Sciatic nerve (tissue), 2 donors: ENCODE measurements at places on chromosomes 7 and 10.

DNA sequence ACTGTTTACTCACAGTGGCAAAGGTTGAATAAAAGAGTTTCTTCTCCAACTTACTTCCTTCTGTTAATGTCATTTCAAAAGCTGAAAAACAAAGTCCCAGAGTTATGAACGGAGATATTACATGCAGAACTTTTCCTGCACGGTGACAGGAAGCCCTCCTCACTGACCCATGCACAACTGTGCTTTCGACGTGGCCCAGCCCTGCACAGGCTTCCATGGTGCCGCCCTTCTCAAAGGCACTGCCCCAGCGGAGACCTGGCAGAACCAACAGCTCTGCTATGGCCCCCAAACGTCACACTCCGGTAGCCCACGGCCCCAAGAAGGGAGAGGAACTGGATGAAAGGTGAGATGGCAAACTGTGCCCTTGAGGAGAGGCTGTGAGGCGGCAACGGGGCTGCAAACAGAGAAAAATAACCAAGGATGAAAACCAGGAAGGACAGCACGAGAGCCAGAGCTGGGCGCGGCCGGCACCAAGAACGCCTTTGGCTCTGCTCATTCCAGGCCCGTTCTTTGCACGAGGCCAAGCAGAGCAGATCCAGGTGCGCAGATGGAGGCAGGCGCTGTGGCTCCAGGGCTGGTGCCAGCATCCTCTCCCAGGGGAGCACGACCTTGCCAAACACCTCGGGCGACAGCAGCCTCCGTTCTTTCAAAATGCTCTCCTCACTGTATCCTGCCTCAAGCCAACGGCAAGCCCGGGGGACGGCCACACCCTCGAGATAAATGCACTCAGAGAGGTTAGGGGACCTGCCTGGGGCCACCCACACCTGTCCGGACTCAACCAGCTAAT, 7.0 kb upstream of the FUOM start:
- DNase-seq, result no peak

DNA sequence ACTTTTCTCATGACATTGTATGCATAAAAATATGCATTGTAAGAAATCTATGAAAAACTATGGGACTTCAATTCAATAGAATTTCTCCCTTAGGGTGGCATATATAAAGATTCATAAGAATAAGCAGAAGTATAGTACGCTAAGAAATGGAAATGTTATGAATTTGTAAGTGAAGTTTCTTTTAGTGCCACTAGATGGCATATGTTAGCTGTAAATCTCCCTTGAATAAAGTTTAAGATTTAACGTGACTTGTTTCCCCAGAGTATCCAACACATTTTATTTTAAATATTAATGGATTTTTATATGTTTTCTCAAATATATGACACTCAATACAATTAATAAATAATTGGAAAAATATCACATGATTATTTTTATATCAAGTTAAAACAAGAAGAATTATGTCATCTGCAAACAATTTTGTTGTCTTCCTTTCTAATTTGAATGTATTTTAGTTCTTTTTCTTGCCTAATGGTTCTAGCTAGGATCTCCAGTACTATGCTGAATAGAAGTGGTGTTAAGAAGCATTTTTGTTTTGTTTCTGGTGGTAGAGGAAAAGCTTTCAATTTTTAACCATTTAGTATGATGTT, 287.2 kb downstream of the HGF start:
- DNase-seq, result no peak

DNA sequence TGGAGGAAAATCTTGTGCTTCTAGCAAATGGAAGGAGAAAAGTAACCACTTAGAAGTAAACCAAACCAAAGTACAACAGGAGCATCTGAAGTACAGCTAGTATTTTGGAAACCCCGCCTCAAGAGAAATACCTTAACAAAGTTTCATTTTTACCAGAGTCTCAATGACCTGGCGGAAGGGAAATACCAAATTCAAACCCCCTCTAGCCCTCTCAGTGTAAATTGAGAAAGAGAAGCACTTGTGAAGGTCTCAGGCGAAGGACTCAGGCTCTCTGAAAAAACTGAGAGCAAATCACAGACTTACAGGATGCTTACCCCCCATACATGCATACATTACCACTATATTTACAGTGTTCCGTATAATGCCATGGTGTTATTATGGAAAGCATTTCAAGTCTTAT, 70.1 kb downstream of the ZPBP start:
- no peak for DNase-seq

GRCh38 chr7:69833964-69834363, 235.7 kb downstream of the AUTS2 start:
- DNase-seq, result no peak

DNA sequence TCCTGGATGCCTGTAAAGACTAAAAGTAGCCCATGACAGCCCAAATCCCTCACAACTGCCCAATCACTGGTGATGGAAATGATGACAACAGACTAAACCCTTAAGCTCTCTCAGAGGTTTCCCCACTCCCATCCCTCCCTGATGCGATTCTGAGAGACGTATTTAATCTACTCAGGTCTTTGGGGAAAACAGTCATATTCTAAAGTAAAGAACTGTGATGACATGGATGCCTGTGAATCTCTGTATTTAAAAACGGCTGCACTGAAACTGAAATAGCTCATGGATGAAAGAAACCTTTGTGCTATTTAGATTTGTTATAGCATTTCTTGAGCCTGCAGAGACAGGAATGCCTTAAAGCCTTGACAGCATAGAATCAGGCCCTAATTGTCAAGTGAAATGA, 28.5 kb downstream of the VPS41 start:
- DNase-seq, result no peak

DNA sequence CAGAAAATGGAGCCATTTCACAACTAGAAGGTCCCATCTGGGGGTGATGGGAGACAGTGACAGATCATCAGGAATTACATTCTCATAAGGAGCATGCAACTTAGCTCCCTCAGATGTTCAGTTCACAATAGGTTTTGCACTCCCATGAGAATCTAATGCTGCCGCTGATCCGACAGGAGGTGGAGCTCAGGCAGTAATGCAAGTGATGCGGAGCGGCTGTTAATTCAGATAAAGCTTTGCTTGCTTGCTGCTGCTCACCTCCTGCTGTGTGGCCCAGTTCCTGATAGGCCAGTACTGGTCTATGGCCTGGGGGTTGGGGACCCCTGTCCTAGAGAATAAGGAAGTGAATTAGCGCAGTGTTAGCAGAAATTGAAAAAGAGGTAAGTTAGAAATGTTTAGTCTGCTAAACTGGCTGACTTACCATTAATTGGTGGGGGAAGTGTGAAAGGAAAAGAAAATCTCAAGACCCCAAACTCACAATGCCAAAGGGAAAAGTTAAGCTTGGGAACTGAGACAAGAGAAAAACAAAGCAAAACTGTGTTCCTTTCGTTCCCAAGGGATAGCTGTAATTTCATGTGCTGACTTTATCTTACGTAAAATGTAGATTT, 76.4 kb downstream of the LYZL2 start:
- DNase-seq, result no peak

DNA sequence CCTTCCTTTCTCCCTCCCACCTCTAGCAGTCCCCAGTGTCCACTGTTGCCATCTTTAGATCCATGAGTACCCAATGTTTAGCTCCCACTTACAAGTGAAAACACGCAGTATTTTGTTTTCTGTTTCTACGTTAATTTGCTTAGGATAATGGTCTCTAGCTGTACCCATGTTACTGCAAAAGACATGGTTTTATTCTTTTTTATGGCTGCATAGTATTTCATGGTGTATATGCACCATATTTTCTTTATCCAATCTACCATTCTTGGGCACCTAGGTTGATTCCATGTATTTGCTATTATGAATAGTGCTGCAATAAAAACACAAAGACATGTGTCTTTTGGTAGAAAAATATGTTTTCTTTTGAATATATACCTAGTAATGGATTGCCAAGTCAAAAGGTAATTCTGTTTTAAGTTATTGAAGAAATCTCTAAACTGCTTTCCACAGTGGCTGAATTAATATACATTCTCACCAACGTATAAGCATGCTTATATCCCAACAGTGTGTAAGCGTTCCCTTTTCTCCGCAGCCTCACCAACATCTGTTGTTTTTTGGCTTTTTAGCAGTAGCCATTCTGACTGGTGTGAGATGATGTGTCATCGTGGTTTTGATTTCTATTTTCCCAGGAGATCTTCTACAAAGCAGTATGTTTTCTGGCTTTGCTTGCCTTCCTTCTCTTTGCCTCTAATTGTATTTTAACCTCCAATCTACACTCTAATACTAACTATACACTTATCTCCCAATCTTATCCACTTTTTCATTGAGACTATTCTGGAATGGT, 179.5 kb upstream of the PHF14 start:
- DNase-seq, result no peak

- DNase-seq, result no peak
Observed at GRCh38 chr7:134546955-134547354, 2.0 kb upstream of the AKR1B15 start.

DNA sequence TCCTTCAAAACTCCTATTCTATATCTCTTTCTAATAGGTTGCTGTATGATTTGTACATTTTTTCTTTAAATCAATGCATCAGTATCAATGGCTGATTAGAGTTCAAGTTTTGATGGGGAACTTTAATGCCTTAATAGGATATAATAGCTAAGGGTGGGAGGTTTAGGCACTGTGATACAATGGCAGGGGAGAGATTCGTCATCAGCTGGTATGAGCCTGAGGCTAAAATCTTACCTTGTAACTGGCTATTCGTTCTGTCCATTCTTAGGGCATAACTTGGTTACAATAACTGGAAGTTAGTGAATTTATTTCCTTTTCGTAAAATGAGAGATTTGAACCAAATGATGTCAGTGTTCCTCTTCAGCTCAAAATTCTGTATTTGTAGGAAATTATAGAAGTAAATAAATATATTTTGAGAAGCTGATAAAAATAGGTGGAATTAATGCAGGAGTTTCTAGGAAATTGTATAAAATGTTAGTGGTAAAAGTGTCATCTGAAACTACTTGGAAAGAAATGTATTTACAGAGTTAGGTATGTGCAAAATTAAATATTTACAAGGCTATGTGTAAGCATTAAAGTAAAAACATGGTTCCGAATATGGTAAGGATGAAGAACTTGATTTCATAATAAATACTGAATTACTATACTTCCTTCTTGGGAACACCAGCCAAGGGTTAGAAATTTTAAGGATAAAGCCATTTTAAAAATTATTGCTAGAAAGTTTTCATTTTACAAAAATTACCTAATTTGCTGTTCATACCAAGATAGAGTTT, 27.5 kb upstream of the NAMPT start:
- DNase-seq, result no peak

GRCh38 chr10:76408646-76409045, 977.2 kb downstream of the LRMDA start:
- DNase-seq, result no peak

- DNase-seq, result no peak
Observed at GRCh38 chr10:78707745-78708144, 361.0 kb upstream of the ZMIZ1 start.

GRCh38 chr10:109984013-109984412, 23.8 kb upstream of the ADD3 start:
- DNase-seq, result no peak

DNA sequence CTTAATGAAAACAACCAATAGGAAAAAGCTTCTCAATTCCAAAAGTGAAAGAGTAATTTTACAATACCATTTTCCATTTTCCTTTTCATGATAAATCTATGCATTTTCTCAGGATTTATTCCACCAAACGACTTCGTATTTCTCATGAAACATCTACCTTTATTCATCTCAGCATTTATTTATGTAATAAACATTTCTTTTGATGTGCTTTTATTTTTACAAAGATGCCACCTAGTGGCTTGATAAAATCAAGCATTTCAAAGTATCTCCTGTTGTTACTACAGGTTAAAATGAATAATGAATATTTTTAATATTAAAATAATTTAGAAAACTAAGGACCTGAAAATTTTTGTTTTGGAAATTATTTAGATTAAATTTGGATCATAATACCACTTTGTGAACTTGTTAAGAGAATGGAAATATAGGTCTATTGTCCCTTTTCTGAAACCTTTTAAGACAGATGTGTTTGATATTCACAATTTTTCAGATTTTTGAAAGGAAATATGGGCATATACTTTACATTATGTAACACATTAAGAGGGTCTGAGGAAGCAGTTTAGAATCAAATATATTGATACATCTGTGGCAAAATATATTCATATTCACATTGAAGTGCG, 2.7 kb upstream of the IQUB start:
- no peak for DNase-seq

- DNase-seq, result no peak
Observed at GRCh38 chr7:138975343-138976104, 5.7 kb downstream of the KIAA1549 start.

DNA sequence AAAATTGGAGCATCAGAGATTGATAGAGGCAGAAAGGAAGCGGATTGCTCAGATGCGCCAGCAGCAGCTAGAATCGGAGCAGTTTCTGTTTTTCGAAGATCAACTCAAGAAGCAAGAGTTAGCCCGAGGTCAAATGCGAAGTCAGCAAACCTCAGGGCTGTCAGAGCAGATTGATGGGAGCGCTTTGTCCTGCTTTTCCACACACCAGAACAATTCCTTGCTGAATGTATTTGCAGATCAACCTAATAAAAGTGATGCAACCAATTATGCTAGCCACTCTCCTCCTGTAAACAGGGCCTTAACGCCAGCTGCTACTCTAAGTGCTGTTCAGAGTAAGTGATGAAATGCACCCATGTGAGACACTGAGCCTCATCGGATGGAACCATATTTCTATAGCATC, 33.1 kb downstream of the STAMBPL1 start:
- DNase-seq, result no peak

GRCh38 chr7:140327261-140327661, 71.1 kb downstream of the SLC37A3 start:
- no peak for DNase-seq
